CD4-positive, alpha-beta memory T cell (primary cell): ENCODE measurements at places on chromosomes 6 and 20.

GRCh38 chr6:15259766-15260098 lies 13.9 kb downstream of the JARID2 start:
- DNase-seq: no peak

GRCh38 chr6:103983011-103983410 lies 876.7 kb downstream of the HACE1 start:
- DNase-seq: no peak

DNA sequence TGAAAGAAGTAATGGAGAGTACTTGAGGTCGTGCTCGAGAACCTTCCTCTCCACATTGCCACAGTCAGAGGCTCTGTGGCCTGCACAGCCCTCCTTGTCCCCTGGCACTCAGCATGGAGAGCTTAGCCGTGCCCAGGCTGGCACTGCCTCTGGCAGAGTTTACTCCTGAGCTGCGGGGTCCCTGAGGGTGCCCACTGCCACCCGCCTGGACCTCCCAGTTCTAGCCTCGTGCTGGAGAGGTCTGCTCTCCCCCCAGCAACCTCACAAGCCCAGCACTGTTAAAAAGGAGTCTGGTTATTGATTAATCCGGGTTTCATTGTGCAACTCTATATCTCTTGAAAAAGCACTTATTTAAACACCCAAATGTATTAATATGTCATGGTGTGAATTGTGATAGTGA lies 226.8 kb downstream of the TMEM242 start:
- no peak for DNase-seq

GRCh38 chr20:32917191-32917950 lies 58.6 kb downstream of the EFCAB8 start:
- no peak for DNase-seq

- DNase-seq: peak; percentile 49
These were observed 53.5 kb downstream of the GOPC start for GRCh38 chr6:117548797-117549301.

- no peak for DNase-seq
These were observed 51.9 kb upstream of the SLC22A16 start for GRCh38 chr6:110528101-110528929.

GRCh38 chr6:106085984-106086813 lies at the start of gene PRDM1:
Gene PRDM1, plus strand, starts transcription at chr6:106086336. Its CDS starts 218 bp downstream, at chr6:106086554.
- DNase-seq: peak; percentile 79

DNA sequence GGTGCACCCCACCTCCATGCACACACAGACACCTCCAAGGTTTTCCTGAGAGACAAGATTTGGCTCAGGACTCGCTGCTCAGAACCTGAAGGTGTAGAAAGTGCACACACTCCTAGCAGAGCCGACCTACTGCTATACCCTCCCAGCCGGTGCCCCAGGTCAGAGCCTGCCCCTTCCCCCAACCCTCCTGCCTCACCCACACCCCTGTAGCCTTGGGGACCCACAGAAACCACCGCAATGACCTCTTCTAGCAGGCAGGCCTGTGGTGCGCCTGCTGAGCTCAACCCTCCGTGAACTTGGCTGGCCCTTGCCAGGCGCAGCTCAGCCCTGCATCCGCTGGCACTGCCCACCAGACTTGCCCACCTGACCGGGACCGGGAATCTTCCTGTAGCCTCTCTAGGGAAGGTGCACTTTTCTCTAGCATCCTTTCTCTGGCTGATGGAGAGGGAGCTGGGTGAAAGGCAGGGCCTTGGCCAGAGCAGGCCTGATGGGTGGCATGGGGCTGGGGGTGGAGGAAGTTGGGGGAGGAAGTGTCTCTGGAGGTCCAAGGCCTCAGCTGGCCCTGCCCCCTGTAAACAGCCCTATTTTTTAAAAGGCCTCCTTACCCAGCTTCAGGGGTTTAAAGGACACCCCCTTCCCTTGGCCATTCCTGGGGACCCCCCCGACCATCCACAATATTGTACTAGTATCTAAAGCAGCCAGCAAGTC lies 36.9 kb upstream of the SLCO4A1 start:
- DNase-seq: no peak

DNA sequence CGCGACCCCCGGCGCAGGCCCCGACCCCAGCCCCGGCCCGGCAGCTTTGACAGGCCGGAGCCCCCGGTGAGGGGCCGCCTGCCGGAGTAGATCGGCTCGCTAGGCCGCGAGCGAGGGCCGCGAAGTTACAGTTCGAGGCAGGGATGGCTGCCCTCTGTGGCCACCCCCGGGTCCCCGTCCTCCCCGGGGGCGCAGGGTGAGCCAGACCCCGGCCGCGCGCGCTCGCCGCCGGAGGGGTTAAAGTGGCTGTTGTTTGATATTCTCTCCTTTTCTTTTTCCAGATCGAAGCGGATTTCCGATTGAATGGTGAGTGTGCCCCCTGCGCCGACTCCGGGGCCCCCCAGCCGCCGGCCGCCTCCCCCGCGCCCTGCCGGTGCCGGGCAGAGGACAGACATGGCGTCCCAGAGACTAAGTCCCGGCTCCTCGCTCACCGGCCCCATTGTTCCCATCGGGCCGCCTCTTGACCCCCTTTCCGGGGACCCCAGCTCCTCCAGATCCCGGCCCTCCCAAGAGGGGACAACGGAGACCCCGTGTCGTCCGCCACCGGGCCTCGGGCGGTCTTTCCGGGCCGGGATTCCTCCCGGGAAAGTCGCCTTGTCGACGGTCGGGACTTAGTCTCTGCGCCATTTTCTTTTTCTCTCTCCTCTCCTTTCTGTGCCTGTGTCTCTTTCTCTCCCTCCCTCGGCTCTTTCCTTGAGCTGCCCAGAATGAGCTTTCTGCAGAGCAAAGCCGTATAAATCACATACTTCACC lies 704 bp downstream of the TOP1 start:
- peak; percentile 44 for DNase-seq

GRCh38 chr6:132115714-132116366 lies 164.7 kb upstream of the CCN2 start:
- DNase-seq: no peak

DNA sequence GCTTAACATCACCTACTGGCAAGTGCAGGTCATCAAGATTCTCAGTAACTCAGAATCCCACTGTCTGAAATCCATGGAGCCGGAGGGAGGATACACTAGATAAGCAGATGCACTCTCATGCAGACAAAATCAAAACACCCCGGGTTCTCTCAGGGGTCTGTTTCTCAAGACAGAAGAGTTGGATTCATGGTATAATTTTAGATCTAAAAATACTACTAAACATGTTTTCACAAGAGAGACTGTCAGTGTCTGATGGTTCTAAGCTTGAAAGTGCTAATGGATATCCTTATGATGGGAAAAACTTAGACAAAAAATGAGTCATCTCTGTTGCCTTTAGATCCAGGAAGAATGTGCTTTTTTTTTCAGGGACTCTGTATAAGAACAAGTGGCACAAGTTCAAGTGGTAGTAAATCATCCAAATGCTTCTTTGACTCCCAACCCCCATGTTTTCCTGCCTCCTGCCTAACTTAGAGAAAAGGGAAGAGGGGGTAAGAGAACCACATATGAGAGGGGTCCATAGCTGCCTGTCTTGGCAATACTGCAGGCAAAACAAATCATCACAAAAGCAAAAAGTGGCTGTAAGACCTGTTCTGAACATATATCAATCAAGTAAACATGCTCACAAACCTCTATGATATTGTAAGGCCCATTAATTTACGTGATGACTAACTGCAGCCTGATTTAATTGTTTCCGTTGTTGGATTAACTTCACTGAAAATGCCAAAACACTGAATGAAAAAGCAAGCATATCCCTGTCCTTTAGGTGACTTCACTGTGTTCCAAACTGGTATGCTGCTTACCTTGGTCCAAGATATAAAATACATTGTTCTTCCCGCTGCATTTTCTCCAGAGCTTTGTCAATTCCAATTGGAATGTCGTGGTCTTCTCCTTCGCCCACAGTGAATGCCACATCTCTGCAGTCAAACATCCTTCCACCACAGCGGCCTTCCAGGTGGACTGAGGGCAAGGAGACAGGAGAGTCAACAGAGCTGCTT lies 84.0 kb upstream of the TULP1 start:
- no peak for DNase-seq

DNA sequence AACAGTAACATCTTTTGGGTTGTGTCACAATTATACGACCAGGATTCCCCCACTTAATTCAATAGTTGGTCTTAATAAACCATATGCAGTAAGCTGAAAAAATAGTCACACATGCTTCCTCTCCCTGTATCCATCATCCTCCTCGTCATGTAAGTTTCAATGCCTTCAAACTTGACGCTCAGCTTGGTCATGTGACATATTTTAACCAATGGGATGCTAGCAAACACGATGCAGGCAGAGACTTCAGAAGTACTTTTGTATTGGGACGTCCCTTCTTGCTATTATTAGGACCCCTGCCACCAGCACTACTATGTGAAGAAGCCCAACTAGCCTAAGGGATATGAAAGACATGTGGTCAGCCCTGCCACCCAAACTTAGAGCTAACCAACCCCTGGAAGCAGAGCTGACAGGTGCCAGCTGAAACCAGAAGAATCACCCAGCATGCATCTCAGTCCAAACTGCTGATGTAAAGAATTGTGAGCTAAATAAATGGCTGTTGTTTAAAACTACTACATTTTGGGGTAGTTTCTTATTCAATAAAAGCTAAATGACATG lies 49.3 kb downstream of the CGA start:
- no peak for DNase-seq

DNA sequence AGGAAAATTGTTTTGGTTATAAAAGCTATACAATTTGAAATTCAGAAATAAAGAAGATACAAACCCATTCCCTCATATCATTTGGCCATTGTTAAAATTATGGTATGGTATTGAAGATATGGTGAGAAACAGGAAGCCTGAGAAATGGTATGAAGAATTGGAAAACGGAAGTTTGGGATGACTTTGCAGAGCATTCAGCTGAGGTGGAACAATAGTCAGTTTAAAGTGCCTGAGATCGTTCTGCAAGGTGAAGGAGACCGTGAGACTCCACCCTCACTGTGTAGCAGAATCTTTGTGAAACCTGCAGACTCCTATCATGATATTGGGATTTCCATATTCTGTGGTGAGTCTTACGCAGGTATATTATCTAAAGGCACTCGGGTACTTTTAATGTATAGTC lies 97.3 kb downstream of the ADGRB3 start:
- DNase-seq: no peak

DNA sequence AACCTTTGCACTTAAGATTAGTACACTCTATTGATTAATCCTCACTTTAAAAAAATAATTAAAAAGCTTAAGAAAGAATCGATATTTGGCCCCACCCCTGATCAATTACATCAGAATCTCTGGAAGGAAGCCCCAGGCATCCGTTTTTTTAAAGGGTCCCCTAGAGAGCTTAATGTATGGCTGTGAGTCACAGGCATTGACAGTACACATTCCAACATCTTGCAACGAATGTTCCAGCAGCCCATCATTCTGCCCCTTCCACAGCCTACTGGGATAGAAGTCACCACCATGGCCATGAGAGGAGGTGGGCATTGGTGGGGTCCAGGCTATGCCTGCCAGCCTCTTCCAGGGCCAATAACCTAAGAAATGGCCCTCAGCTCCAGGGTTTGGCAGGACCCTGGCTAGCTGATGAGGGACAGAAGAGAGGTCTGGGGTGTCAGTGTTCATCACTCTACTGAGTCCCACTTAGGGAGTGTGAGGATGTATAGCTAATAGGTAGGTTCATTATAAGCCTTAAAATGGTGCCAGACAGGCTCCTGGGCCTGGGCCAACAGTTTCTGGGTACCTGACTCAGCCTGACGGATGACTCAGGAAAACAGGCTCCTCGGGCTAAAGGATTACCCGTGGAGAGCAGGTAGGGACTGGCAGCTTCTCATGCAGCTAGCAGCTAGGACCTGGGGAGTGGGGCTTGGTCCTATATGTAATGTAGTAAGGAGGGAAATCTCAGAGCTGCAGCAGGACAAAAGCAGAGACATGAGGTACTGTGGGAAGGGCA lies 40.4 kb downstream of the MDGA1 start:
- DNase-seq: no peak

- DNase-seq: no peak
These were observed 177.4 kb upstream of the THEMIS start for GRCh38 chr6:128078276-128078675.

GRCh38 chr6:150324044-150324443 lies 44.8 kb upstream of the IYD start:
- DNase-seq: no peak

- DNase-seq: no peak
These were observed 7.6 kb downstream of the CDKN1A start for GRCh38 chr6:36685926-36686667.

GRCh38 chr6:56695702-56696101 lies 53.0 kb upstream of the DST start:
- no peak for DNase-seq

DNA sequence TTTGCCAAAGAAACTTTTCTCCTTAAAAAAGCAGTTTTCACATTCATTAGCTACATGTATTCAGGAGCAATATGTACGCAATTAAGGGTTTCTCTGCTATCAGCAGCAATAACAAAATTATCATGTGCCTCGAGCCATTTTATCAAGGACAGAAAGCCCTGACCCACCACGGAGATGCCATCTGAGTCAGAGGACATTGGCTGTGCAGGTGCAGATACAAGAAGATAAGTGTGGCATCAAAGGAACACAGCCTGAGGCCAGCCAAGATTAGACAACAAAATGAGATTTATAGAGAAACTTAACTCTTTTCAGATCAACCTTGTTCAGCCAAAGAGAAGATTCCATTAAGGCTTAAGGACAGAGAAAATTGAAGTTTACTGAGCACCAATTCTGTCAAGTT lies 115.2 kb upstream of the LGSN start:
- no peak for DNase-seq

DNA sequence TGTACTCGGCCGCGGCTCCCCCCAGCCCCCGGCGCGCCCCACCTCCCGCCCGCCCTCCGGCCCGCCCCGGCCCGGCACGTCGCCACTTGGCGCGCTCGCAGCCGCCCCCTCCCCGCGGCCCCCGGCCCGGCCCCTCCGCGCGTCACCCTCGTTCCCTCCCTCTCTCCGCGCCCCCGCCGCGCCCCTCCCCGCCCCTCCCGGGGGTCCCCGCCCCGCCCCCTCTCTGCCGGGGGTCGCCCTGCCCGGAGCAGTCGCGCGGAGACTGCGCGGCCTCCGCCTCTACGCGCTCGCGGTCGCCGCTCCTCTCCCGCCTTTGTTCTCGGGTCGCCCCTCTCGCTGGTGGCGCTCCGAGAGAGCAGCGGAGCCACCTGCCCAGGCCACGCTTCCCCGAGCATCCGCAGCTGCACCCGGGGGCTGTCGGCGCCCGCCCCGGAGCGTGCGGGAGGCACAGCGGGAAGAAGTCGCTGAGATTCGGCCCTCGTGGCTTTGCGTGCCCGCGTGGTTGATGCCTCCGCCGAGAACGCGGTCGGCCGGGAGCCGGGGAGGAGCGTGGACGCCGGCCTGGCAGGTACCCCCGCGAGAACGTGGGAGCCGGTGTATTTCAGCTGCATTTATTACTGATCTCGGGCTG lies at the start of gene PHF10:
Gene PHF10 (minus strand): TSS at position 7 of the 631 bp plus-strand sequence. CDS start 569 bp downstream, outside the sequence.
- peak; percentile 67 for DNase-seq

- DNase-seq: no peak
These were observed 34.3 kb upstream of the ADTRP start for GRCh38 chr6:11812951-11813350.

GRCh38 chr6:88631830-88632229 lies 331.6 kb downstream of the RNGTT start:
- DNase-seq: no peak
